ENCODE measurements at places on chromosomes 2 and 18.
A peak's percentile ranks its signal among the peaks of the same experiment; 100 is the strongest.

GRCh38 chr2:177328056-177328455 lies 63.5 kb upstream of the NFE2L2 start:
- no peak for DNase-seq

GRCh38 chr2:207122651-207123334 lies 43.0 kb downstream of the KLF7 start:
- no peak for DNase-seq

DNA sequence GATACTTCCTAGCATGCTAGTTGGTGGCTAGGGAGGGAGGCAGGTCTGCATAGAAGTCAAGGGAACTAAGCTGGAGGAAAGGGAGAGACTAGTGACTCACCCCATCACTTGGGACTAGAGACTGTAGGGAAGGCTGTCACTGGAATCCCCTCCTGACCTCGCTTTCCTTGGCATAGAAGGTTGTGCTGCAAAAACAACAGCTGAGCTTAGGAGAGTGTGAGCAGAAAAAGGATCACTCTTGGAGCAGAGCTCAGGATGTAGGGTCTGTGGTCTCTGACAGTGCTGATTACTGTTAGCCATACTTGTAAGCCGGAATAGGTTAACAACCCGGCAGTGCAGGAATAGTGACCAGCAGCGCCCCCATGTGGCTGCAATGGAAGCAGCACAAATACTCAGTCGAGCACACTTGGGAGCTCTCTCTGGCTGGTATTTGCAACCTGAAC lies 66.9 kb upstream of the SMAD2 start:
- no peak for DNase-seq

DNA sequence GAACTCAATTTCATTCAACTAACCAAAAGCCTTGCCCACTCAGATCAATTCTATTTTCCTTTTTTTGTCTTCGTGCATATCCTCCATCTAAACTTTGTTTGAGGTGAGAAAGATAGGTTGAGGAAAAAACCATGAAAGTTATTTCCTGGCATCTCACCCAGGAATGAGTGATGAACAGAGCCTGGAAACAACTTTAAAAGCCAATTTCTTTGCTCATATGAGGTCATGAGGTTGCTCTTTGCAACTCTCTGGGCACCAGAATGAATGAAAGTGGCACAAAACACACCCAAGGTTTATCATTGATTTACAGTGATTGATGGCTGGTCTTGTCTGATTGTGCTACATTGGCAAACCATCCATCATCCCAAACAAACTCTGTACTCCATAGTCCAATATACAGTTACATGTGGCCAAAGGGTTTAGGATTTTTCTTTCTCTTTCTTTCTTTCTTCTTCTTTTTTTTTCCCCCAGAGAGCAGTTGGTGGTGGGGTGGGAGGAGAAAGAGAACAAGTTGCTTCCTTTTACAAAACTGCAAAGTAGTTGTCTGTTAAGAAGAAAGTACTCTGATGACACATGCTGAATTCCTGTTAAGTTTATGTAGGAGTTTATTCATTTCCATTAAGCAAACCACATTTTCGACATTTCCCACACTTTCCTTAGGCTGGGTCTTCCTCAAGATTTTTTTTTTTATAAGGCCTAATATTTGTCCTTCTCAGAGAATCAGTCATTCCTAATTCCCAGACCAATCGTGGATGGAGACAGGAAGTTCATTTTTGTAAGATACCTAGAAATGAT lies 575.9 kb upstream of the ZEB2 start:
- DNase-seq, result no peak

DNA sequence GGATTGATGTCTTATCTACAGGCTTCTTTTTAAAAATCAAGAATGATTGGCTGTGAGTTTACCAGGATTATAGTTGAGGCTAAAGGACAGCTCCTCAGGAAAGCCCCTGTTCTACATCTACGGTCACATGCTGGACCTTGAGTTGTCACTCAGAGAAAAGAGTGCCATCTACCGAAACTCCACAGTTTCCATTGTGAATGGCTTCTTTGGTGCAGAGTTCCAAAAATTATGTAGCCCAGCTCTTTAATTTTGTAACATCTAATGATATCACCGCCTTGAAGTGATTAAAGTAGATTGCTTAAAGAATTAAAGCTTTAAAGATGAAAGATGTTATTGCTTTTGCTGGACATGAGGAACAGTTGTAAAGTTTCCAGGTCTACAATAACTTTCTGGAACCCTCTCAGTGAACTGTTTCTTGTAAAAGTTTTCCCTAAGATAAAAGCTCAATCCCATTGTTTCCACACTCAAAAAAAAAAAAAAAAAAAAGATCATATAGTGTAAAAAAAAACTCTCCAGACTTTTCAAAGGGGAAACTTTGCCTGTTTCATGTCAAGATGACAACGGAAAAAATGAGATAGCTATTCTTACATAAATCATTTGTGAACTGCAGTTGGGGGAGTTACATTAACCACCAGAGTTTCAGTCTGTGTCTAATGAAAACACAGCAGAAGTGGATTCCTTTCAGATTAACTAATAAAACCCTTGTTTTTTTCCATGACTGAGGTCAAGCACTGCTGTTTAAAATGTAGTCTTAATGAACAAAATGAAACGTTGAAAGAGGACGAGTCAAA lies 4.3 kb downstream of the COL3A1 start:
- DNase-seq, result no peak

GRCh38 chr2:86015006-86015405 lies 90.7 kb downstream of the POLR1A start:
- DNase-seq, result no peak

GRCh38 chr2:197130318-197130717 lies 180.3 kb downstream of the ANKRD44 start:
- DNase-seq, result no peak

- DNase-seq, result no peak
These were observed 4.5 kb downstream of the INPP5D start for GRCh38 chr2:233064530-233065199.

- no peak for DNase-seq
These were observed 186.1 kb downstream of the ZFP36L2 start for GRCh38 chr2:43040084-43040854.

- no peak for DNase-seq
These were observed 38.3 kb upstream of the DLX1 start for GRCh38 chr2:172046866-172047565.

- DNase-seq, result peak; percentile 67
These were observed 34.4 kb downstream of the ITGA6 start for GRCh38 chr2:172461591-172462372.

DNA sequence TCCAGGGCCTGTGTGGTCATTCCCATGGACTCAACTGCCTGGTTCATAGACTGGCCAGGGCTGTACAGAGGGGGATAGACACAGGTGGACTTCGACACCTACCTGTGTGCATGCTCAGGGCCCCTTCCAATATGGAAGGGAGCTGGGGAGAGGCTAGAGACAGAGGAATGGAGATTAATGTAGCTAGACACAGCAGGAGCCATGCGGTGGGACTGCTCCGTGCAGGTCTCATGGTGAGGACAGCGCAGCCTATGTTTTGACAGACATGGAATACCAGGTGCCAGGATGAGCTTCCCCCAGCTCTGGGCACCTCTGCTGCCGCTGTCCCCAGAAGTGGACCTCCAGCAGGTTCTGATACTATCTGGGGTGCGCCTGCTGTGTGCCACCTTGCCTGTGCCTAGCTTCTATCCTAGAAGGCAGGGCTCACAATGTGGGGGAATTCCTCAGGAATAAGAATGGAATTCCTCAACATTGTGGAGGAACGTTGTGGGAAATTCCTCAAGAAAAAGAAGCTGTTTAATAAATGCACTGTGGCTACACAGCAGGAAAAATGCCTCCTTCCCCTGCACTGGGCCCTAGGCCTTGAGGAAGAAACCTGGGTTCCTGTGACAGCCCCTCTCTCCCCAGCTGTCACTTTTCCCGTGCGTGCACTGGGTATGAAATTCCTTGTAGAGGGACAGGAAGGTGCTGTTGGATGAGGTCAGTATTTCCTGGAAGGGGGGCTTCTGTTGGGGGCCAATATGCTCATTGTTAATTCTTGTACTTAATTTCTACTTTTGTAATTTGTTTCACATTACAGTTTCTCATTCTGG lies 7.3 kb downstream of the IL1R1 start:
- DNase-seq, result no peak

- peak; percentile 36 for DNase-seq
These were observed 378 bp upstream of the IAH1 start for GRCh38 chr2:9473985-9474360.

DNA sequence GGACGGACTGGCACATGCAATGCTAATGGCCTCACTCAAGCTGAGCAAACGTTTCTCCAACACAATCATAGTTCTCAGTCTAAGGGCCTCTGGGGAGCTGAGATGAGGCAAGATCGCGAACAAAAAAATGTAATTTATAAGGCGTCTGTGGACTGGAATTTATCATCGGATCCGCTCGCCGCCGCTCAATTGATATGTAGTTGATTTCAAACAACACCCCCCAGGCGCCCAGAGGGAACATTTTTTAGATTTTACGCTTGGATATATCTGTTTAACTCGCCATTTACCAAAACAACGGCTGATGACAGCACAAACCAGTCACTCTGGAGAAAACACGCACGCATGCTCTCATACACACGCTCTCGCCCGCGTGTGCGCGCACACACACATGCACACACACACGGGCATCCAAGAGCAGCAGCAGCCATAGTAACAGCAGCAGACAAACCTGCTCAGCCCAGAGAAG lies 335.8 kb downstream of the SMAD2 start:
- DNase-seq, result no peak

- no peak for DNase-seq
These were observed 53.8 kb upstream of the TMEM163 start for GRCh38 chr2:134772493-134773169.

DNA sequence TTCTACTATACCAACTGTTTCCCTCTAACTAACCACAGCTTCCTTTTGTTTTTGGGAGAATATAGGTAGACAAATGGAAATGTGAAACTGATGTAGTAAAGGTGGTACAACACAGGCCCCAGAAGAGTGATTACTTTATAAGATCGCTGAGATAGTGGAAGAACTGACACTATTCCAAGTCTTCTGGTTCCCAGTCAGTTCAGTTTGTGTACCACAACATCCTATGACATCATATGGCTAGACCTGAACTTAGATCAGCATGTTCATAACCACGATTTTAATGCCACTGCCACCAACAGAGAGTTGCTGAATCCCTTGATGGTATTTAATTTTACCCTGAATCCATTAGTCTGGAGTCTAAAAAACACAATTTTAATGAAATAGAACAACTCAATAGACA lies 328.9 kb downstream of the GPD2 start:
- no peak for DNase-seq

DNA sequence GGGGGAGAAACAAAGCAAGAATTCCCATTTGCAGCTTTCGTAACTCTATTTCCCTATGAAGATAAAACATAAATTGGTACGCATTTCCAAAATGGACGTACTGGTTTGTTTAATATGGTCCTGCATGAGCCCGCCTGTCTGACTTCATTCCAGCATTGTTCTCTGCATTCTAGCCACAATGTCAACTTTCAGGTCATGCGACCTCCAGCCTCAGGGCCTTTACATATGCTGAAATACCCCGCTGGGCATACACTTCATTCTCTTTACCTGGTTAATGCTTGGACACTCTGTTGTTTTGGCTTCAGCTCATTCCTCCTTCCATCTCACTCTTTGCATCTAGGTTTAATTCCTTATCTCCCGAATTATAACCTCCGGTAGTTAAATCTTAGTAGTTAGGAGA lies 103.7 kb upstream of the DNMT3A start:
- DNase-seq, result no peak

GRCh38 chr2:118696786-118697465 lies 150.5 kb downstream of the EN1 start:
- no peak for DNase-seq

GRCh38 chr18:54906331-54907185 lies 52.7 kb downstream of the CCDC68 start:
- no peak for DNase-seq
